IgD-negative memory B cell (primary cell): ENCODE measurements at places on chromosomes 2 and 18. TPM values are rescaled to one million over a fixed set of nuclear protein-coding genes. Genes with fewer than 3 reads are reported as not detected.

NEUROD1 gene
- not detected for polyA plus RNA-seq

DNER gene
- polyA plus RNA-seq, result not detected

LIMS4 gene
- polyA plus RNA-seq, result 1.4 TPM

FTCDNL1 gene
- 2.0 TPM for polyA plus RNA-seq

VWC2L gene
- not detected for polyA plus RNA-seq

KCNE4 gene
- polyA plus RNA-seq, result not detected

LBX2 gene
- polyA plus RNA-seq, result not detected

ZAP70 gene
- polyA plus RNA-seq, result 4.6 TPM

OR6B2 gene
- not detected for polyA plus RNA-seq

UGT1A5 gene
- not detected for polyA plus RNA-seq

SLC23A3 gene
- polyA plus RNA-seq, result 0.63 TPM

IL1RL2 gene
- not detected for polyA plus RNA-seq

CD8B2 gene
- not detected for polyA plus RNA-seq

NPHP1 gene
- polyA plus RNA-seq, result 2.1 TPM

FAM168B gene
- 32.0 TPM for polyA plus RNA-seq

SNTG2 gene
- polyA plus RNA-seq, result not detected

PTCD3 gene
- 47.9 TPM for polyA plus RNA-seq

ST6GAL2 gene
- polyA plus RNA-seq, result not detected

EMILIN1 gene
- 0.61 TPM for polyA plus RNA-seq

RAB6C gene
- not detected for polyA plus RNA-seq

SLC14A1 gene
- 3.5 TPM for polyA plus RNA-seq

SLC4A1AP gene
- 20.7 TPM for polyA plus RNA-seq

CYBRD1 gene
- polyA plus RNA-seq, result 0.18 TPM

FAM98A gene
- polyA plus RNA-seq, result 11.9 TPM
